Activated CD4-positive, alpha-beta T cell treated with anti-CD3 and anti-CD28 coated beads, Interleukin-2, amount 50 U/mL, for 4 hours (primary cell): ENCODE measurements at places on chromosomes 7 and 10.
A peak's percentile ranks its signal among the peaks of the same experiment; 100 is the strongest.

GRCh38 chr7:22181663-22182062, 175.3 kb downstream of the RAPGEF5 start:
- DNase-seq: no peak

GRCh38 chr7:91266689-91267090, 2.5 kb downstream of the FZD1 start:
- no peak for DNase-seq

- peak; percentile 20 for DNase-seq
Observed at GRCh38 chr10:124722798-124723783, 21.1 kb downstream of the FAM53B start.

DNA sequence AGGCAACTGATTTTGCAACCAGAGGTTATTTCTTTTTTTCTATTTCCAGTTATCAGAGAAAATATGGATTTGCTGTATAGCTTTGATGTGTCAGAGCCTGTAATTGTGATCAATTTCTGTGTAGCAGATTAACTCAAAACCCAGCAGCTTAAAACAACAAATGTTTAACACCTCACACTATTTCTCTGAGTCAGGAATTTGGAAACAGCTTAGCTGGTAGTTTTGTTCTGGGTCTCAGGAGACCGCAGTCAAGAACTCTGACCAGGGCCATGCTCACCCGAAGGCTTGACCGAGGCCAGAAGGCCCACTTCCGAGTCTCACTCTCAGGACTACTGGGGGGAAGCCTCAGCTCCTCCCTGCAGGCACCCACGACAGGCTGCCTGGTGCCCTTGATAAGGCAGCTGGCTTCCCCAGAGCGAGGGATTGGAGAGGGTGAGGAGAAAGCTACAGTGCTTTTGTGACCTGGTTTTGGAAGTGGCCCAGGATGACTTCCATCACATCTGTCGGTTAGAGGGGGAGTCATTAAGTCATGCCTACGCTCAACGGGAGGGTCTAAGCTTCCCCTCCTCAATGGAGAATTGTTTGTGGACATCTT, 105.7 kb upstream of the SHH start:
- no peak for DNase-seq

- no peak for DNase-seq
Observed at GRCh38 chr10:18497806-18498369, 153.5 kb downstream of the NSUN6 start.

- no peak for DNase-seq
Observed at GRCh38 chr7:95609277-95609971, 13.1 kb upstream of the PDK4 start.

GRCh38 chr7:117872561-117873309, 506 bp downstream of the CTTNBP2 start:
- no peak for DNase-seq

- no peak for DNase-seq
Observed at GRCh38 chr10:58755340-58755610, 242.6 kb downstream of the BICC1 start.

- DNase-seq: no peak
Observed at GRCh38 chr7:11557627-11558026, 274.4 kb downstream of the THSD7A start.

GRCh38 chr7:155928583-155928982, 116.3 kb upstream of the SHH start:
- no peak for DNase-seq

- DNase-seq: no peak
Observed at GRCh38 chr10:131702531-131703356, 198.1 kb upstream of the PPP2R2D start.
